ENCODE measurements at places on chromosomes 7 and 10.

GRCh38 chr10:31620226-31621151, 301.5 kb downstream of the ZEB1 start:
- DNase-seq = peak; percentile 70

GRCh38 chr10:100907773-100908363, 4.9 kb upstream of the SLF2 start:
- no peak for DNase-seq

DNA sequence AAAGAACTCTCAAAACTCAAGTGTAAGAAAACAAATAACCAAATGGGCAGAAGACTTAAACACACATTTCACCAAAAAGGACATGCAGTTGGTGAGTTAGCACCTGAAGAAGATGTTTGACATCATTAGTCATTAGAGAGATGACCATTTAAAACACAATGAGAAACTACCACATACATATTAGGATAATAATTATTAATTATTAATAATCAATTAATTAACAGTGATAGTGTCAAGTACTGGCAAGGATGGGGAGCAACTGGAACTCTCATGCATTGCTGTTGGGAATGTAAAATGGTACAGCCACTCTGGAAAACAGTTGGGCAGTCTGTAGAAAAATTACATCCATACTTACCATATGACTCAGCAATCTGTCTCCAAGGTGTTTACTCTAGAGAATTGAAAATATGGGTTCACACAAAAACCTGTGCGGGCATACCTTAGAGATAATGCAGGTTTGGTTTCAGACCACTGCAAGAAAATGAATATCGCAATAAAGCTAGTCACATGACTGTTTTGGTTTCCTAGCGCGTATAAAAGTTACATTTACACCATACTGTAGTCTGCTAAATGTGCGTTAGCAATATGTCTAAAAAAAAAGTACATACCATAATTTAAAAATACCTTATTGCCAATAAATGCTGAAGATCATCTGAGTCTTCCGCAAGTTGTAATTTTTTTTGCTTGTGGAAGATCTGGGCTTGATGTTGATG, 30.3 kb downstream of the ARID5B start:
- no peak for DNase-seq

- peak; percentile 40 for DNase-seq
These were observed 107.9 kb upstream of the PPIF start for GRCh38 chr10:79239275-79239779.

- peak; percentile 72 for DNase-seq
These were observed 5.0 kb downstream of the MYO1G start for GRCh38 chr7:44973610-44974401.

GRCh38 chr7:47297120-47297519, 284.8 kb downstream of the TNS3 start:
- DNase-seq = no peak

DNA sequence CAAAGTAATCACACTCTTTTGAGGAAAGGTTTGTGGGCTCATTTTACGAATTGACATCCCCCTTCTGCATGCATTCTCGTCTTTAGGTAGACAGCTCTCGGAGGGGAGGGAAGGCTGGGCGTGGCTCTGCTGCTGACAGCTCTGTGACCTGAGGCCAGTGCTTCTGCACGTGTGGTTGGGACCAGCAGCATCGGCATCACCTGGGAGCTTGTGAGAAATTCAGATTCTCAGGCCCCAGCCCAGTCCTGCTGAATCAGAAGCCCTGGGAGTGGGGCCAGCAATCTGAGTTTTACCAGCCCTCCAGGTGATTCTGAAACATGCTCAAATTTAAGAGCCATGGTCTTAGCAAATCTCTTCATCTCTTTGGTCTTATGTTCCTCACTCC, 89.4 kb downstream of the JCAD start:
- DNase-seq = no peak

DNA sequence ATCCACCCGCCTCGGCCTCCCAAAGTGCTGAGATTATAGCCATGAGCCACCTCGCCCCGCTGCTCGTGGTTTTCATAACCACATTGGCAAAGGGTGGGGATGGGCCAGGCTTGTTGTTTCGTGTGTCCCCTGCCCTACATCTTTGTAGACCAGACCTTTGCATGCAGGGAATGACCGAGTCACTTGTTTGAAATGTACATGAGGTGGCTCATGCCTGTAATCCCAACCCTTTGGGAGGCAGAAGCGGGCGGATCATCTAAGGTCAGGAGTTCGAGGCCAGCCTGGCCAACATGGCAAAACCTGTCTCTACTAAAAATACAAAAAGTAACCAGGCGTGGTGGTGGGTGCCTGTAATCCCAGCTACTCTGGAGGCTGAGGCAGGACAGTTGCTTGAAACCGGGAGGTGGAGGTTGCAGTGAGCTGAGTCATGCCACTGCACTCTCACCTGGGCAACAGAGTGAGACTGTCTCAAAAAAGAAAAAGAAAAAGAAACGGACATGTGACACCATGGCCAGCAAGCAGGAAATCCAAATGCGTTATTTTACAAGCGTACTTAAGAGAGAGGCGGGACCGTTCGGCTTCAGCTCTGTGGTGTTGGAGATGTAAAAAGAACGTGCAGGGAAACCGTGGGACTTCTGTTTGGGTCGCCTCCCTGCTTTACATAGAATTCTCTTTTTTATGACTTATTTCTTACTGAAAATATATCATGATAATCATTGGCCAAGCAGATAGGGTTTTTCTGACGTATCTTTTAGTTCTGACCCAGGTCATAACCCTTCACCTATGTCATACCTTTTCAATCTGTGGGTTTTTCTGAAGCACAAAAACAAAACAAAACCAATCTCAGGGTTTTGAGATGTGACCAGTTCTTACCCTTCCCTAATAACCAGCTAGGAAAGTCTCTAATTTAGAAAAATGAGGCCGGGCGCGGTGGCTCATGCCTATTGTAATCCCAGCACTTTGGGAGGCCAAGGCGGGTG, 45.1 kb downstream of the WIPI2 start:
- DNase-seq = peak; percentile 32

DNA sequence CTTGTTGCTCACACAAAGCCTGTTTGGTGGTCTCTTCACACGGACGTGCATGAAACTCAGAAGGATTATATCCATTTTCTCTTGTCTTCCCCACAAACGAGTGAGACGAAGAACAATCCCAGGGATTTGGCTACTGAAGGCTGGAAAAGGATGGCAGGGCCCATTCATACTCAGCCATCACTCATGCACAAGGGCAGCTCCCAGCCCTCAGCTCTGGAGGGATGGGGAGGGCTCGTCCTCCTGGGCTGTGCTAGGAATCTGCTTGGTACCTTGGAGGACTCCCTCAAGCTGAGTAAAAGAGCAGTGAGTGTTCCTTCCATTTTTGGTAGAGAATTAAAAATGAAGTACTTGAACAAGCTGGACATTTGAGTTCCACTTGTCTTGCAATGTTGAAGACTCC, 33.2 kb upstream of the RAB18 start:
- DNase-seq = no peak

- DNase-seq = no peak
These were observed 118.4 kb downstream of the GFRA1 start for GRCh38 chr10:116154651-116155050.

GRCh38 chr10:17472481-17473227, 18.3 kb upstream of the ST8SIA6 start:
- DNase-seq = no peak

DNA sequence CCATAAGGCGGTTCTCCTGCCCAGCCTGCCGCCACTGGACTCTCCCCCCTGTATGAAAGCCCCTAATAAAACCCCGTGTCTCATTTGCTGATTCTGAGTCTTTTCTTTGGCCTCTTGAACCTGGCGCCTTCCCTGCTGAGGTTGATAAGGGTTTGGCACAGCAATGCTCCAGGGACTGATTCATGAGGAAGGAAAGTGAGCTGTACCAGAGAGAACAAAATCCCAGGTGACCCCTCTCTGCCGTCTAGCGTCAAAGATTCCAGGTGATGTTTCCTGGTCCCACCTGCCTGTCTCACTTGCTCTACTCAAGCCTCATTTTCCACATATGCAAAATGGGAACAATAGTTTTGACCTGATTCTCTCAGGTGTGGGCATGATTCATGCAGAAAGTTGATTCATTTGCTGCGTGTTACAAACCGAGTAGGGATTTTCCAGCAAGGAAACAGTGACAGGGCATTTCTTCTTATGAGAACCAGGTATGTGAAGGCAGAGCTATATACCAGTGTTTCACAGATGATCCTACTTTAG, 730.6 kb upstream of the IGFBP3 start:
- no peak for DNase-seq

GRCh38 chr7:124702385-124702784, 63.2 kb downstream of the GPR37 start:
- no peak for DNase-seq

- DNase-seq = no peak
These were observed 1020.0 kb upstream of the GHITM start for GRCh38 chr10:83119346-83119745.

GRCh38 chr7:28570113-28570969, 158.0 kb downstream of the CREB5 start:
- no peak for DNase-seq

DNA sequence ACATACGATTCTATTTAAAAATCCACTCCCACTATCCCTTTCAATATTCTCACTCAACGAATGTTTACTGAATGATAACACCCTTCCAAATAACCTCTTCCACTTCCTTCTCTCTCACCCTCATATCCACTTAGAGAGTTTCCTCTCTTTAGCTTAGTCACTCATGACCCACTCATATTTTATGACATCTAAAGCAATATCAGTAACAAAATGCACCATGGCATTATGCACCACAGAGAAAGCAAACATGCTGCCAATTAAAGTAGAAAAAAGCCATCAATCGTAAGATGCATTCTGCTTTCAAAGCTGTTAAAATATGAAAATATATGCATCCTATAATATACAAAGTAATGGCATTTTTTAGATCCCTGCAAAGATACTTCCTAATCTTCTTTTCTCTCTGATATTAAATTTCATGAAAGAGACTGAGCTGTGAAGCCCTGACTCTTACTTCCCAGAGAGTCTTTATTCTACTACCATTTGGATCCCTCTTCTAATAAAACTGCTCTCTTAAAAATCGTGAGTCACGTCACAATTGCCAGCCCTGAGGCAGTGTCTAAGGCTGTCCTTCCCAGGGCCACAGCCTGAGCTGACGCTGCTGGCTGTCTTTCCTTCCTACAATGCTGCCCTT, 283.0 kb upstream of the KLF6 start:
- peak; percentile 59 for DNase-seq

DNA sequence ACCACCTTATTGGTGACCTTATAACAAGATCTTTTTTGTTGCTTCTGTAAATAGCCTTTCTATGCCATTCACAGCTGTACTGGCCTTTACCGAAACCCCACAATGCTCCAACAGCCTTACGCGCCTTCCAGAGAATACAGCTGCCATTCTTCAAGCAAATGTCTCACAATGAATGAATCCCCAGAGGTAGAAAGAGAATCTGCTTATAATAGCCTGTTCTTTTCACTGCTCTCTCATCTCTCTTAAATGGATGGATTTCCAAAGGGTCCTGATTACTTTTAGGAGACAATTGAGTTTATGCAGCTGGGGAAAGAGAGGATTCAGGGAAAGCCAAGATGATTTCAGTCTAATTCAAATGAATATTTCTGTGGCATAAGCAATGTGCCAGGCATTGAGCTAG, 183.1 kb upstream of the PDE1C start:
- no peak for DNase-seq

DNA sequence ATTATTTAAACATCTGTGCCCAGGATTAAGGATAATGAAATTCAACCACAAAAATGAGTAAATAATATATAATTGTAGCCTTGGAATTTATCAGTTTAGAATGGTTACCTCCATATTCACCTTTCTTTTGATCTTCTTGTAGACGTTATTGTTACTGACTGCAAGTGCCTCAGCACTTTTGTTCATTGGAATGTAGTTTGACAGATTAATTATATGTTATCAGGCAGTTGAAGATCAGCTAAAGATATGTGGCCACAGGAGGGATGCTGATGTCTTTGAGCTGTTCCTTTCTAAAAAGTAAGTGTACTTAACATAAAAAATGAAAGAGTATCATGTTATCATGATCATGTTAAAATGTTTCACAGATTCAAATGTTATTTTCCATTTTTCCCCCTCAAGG, 5.6 kb downstream of the LRRC72 start:
- no peak for DNase-seq

DNA sequence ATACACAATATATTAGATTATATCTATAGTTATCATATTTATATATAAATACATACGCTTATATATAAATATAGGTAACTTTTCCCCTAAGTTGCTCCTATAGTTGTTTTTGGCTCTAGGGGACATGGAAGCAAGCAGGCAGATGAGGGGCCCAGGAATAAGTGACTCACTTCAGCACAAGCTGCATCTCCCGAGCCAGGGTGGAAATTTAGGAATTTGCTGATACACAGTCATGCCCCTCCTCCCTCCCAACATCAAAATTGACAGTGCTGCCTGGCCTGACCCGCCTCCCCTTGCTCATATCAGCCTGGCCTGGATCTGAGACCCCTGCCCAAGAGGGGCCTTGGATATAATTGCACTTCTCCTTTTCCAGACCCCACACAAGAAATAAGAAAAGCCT, 33.8 kb downstream of the MKI67 start:
- peak; percentile 42 for DNase-seq

DNA sequence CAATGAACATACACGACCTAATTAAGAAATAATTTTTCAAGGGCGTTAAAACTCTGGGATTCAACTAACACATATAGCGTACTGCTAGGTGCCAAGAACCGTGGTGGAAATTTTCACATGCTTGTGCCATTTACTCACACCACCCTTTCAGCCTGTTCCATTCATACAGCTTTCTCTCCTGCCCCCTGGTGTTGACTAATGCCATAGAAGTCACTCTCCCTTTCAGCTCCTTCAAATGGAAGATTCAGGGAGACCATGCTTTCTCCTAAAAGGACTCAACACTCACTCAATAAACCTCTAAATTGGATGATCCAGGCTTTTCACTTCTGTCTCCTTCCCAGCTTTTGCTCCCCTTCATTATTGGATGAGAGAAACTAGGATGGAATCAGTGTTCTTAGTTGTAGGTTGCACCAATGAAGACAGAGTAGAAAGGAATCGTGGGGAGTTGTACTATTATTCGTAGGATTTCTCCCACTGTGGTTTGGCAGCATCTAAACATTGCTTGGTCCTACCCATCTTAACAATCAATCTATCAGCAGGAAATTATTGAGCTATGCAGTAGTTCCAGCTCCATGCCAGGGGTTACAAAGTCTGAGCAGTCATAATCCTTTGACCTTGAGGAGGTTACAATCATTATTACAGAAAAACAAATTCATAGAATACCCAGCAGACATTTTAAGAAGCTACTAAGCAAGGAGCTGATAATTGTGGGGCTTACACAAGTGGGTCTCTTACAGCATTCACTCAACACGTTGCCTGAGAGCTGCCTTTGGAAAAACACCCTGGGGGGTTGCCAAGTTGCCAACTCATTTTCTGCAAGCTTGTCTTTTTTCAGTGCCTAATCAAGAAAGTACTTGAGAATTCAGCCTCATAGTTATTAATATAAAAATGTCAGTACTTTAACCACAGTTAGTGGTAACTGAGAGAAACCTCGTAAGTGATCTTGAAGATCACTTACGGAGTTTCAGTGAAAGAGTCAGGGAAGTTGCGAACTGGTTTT, 2.8 kb upstream of the PPP1R3C start:
- peak; percentile 69 for DNase-seq

- DNase-seq = peak; percentile 74
These were observed 49.7 kb downstream of the BZW2 start for GRCh38 chr7:16695621-16696237.

- no peak for DNase-seq
These were observed 235.9 kb downstream of the HGF start for GRCh38 chr7:81533931-81534330.
